GM23248 (cell line): ENCODE measurements at places on chromosomes 16 and 17. TPM values are rescaled to one million over a fixed set of nuclear protein-coding genes. Genes with fewer than 3 reads are reported as not detected.

The ALOXE3 gene
- polyA plus RNA-seq: 0.11 and 0.19 TPM in 2 replicates

The CFAP20 gene
- 49.5 and 50.7 TPM in 2 replicates for polyA plus RNA-seq

The SSTR5 gene
- polyA plus RNA-seq: not detected in 2 replicates

The NUPR1 gene
- 321 and 334 TPM in 2 replicates for polyA plus RNA-seq

The RUNDC3A gene
- polyA plus RNA-seq: 0.24 TPM in 1 of 2 replicates, not detected in the other

The EPN3 gene
- polyA plus RNA-seq: 0.13 TPM in 1 of 2 replicates, not detected in the other

The SLC13A2 gene
- polyA plus RNA-seq: not detected in 2 replicates

The MAP2K6 gene
- polyA plus RNA-seq: 0.13 and 0.43 TPM in 2 replicates

The BICDL2 gene
- 0.30 and 0.63 TPM in 2 replicates for polyA plus RNA-seq

The C16orf89 gene
- polyA plus RNA-seq: not detected in 2 replicates

The ENPP7 gene
- not detected in 2 replicates for polyA plus RNA-seq

The KCNH4 gene
- polyA plus RNA-seq: not detected in 2 replicates

The EPX gene
- polyA plus RNA-seq: not detected in 2 replicates

The TBC1D3 gene
- 0.15 TPM in 1 of 2 replicates, not detected in the other for polyA plus RNA-seq

The FZD2 gene
- polyA plus RNA-seq: 6.3 and 7.1 TPM in 2 replicates

The TEKT1 gene
- not detected in 2 replicates for polyA plus RNA-seq

The CES1 gene
- polyA plus RNA-seq: 0.76 and 0.84 TPM in 2 replicates
